ENCODE measurements at places on chromosomes 5 and 9.

DNA sequence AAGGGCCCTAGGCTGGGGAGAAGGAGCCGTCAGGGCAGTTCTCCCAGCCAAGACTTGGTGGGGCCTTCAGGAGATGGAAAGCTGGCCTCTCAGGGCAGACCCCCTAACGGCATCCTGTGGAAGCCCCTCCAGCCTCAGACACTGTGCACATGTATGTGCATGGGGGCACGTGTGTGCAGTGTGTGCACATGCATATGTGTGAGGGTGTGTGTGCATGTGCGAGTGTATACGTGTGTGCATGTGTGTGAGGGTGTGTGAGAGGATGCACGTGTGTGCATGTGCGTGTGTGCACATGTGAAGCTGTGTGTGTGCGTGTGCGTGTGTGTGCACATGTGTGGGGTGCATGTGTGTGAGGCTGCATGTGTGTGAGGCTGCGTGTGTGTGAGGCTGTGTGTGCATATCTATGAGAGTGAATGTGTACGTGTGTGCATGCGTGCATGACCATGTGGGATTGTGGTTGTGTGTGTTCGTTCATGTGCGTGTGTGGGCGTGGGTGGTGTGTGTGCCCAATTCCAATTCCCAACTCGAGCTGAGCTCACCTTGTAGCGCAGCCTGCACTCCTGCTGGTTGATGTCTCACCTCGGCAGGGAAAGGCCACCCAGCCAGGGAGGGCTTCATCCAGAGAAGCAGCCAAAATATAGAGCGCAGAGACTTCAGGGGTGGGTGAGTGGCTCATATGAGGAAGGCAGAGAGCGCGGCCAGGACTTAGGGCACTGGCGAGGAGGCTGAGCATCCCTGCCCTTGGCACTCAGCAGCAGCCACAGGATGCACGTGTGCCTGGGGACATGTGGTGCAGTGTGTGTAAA is 142.7 kb upstream of the PPP1R26 start:
- DNase-seq: no peak

- DNase-seq: no peak
These were observed at the start of gene ADAMTS12 for GRCh38 chr5:33891788-33892619. TSS of gene ADAMTS12 (minus strand) at chr5:33891990. CDS start at chr5:33891856, 134 bp downstream.

- no peak for DNase-seq
These were observed 813.9 kb upstream of the CDH10 start for GRCh38 chr5:25458628-25459027.

- no peak for DNase-seq
These were observed 781 bp downstream of the NRG2 start for GRCh38 chr5:140042393-140042642.

DNA sequence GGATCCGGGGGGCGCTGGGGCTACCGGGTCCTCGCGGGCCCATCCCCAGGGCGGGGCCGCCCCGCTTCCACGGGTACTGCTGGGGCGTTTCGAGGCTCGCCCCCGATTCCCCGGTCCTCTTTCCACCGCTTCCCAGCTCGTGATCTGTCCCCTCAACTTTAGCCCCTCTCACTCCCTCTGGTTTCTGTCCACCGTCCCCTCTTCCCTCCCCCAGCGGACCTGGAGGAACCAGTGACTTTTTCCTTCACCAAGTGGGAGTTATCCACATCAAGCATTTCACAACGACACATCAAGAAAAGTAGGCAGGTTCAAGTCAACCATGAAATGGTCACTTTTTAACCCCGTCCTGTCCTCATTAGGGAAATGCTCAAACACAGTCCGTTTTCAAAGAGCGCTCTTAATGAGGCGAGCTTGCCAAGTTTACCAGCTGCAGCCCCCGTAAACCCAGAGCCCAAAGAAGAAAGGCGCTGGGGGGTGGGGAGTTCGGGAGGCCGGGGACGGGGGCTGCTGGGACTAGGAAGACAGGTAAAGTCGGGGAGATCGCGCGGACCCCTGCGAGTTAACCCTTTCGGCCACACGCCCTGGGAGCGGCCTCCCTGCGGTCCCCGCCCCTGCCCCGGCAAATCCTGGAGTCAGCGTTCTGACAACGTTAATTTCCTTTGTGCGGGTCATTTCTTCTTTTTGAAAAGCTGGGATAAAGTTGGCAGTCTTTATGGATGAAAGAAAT is 2.1 kb upstream of the NFIB start:
- DNase-seq: no peak

- DNase-seq: no peak
These were observed 100.1 kb downstream of the SUSD1 start for GRCh38 chr9:112075009-112075378.

DNA sequence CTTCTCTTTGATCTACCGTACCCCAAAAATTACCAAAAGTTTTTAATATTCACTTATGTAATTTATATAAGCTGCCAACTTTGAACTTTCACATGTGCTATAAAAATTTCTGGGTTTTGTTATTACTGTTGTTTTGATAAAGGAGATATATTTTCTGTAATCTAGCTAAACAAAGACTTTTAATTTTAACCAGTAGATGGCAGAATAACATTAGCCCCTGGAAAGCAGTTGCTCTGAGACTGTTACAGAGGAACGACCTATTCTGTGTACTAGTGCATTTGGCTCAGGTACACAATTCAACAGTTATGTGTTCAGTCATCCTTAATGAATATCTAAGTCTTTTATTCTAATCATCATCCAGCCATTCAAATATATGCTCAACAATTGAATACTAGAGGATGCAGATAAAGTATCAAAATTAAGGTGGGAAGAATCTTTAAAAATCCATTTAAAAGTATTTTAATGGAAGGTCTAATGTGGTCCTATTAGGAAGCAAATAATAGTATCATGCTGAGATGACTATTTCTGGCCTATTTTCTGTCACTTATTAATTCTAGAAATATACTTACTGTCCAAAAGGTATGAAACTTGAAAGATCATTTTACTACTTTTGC is 8.6 kb downstream of the KLHL9 start:
- DNase-seq: no peak

DNA sequence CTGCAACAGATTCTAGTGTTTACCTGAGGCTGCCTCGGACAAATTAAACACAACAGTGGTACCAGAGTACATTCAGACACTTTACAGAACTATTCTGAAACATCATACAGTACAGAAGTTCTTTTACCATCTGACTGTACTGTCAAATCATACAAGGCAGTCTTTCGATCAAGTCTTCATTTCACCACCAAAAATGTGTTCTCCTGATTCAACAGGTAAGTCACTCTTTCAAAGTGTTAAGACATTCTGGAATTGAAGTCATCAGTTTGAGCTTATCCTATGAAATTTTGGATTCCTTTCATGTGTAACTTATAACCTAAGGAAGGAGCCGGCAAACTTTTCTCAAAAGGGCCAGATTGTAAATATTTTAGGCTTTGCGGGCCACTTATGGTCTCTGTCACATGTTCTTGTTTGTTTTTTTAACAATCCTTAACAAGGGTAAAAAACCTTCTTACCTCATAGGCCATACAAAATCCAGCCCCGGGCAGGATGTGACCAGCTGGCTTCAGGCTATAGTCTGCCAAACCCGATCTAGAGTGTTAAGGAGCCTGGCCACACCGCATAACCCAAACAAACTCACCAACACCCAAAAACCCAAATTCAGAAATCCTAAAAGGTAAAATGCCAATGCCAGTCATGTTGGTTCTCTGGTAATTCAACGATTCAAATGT is 151.6 kb downstream of the DENND1A start:
- no peak for DNase-seq

Data from GM18507 (cell line).